Transverse colon (tissue), 4 donors: ENCODE measurements at places on chromosomes 3 and 15.

DNA sequence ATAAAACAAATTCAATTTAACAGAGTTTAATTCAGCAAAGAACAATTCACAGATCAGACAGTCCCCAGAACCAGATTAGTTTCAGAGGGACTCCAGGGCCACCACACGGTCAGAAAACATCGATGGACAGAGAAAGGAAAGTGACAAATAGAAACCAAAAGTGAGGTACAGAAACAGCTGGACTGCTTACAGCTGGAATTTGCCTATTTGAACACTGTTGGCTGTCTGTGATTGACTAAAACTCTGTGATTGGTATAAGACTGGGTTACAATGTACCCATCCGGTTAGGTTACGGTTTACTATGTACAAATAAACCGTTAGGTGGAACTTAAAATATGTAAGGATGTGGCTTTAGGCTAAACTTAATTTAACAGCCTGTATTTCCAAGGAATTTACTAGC, 30.3 kb downstream of the MOBP start:
- no peak for DNase-seq

DNA sequence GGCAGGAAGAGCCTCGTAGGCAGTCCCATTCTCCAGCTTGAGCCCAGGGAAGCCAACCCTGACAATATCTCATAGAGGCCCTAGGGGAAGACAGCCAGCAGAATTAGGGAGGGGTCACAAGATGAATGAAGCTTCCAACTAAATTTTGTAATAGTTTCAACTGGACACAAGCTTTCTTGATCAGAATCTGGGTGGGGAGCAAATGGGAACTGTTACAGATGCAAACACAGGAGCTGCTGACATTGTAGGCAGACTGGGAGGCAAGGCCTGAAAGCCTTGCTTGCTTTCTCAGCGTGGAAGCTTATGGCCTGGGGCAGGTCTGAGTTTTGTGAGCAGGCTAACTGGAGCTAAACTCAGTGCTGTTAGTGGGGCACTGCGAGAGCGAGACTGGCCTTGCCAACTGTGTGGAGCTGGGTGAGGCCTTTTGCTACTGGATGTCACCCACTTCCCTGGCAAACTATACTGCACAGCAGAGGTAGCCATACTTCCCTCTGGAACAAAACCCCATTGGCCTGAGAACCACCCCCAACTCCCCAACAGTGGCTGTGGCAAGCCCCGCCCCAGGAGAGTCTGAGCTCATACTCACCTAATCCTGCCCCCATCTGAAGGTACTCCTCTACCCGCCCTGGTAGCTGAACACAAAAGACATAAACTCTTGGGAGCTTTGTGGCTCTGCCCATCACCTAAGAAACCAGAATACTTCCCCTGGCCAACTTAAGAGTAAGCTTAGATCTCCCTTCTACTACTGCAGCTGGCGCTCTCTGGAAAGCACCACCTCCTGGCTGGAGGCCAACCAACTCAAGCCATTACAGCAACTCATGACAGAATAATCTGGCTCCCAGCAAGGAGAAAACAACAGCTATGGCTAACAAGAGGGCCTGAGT, 42.9 kb downstream of the CFAP20DC start:
- no peak for DNase-seq

DNA sequence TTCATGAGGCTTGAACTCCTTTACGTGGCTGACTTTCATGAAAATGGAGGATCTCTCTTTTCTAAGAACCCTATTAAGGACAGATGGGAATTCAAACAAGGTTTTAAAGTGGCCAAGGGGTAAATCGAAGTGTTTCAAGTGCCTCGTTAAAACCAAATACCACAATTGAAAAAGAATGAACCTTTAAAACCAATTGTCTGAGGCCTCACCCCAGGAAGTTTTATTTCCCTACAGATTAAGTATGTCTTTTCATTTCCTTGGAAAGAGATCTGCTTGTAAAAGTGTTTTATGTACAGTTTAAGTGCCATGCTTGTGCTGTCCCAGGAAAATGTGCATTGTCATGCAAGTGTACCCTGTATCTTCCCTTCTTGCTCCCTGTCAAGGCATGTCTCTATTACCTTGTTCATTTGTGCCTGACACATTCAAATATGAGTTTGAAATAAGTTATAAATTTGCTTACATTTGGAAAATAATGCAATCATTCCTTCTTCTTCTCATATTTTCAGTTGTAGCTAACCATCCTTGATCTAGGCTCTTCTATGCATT, 138.7 kb downstream of the ZPLD1 start:
- no peak for DNase-seq

GRCh38 chr15:87981969-87982368, 274.6 kb downstream of the NTRK3 start:
- no peak for DNase-seq

DNA sequence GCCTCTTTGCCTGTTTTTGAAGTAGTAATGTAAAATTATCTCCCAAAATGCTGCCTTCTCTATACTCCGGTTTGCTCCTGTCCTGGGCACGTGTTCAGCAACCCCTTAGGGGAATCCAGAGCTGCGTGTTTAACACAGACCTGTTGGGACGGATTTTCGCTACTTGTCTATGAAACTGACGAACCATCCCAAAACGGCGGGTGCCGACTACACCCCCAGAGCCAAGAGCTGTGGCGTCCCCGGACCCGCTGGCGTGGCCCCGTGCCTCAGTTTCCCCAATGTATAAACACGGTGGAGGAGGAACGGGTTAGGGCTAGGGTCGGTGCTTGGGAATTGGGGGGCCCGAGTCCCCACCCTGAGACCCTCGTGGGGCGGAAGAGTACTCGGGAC, 473 bp downstream of the FHIT start:
- peak; percentile 40 for DNase-seq

GRCh38 chr3:169082076-169082475, 581.4 kb downstream of the MECOM start:
- no peak for DNase-seq

DNA sequence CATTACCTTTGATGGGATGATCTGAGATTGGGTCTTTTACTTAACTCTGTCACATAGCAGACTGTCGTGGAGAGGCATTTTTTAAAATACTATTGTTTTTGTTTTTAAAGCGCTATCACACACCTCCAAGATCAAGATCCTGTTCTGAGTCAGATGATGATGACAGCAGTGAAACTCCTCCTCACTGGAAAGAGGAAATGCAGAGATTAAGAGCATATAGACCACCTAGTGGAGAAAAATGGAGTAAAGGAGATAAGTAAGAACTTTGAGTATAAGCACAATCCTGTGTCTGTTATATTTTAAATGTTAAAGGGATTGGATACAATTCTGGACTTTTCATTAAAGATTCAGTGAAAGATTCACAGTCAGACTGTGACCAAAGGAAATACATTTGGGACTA, 18.4 kb upstream of the ZBTB47 start:
- no peak for DNase-seq

DNA sequence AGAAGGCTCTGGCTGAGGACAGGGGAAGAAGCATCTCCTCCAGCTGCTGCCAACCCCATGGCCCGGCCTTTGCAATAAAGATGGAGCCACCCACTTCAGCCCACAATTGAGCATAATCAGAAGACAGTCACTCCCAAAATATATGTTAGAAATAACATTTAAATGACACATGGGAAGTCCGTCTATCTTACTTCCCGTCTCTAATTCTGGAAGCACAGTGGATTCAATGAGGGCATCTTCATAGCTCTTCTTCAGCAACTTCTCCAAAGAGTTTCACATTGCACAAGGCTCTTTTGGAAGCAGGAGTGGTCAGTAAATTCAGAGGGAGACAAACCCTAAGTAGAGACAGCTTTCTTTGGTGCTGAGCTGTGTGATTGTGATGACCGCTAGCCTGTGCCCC, 67.0 kb upstream of the SEC61A1 start:
- no peak for DNase-seq

GRCh38 chr3:127455541-127456450, 134.7 kb downstream of the TPRA1 start:
- peak; percentile 66 for DNase-seq

GRCh38 chr3:127368186-127369032, 80.6 kb upstream of the PRR20G start:
- no peak for DNase-seq

DNA sequence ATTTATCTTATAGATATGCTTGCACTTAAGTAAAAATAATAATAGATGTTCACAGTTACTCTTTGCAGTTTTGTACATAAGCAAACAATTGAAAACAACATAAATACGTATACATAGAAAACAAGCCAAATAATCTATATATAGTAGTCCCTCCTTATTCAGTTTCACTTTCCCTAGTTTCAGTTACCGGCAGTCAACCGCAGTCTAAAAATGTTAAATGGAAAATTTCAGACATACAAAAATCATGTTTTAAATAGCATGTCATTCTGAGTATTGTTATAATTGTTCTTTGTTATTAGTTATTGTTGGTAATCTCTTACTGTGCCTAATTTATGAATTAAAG, 262.0 kb downstream of the CGGBP1 start:
- DNase-seq, result no peak

DNA sequence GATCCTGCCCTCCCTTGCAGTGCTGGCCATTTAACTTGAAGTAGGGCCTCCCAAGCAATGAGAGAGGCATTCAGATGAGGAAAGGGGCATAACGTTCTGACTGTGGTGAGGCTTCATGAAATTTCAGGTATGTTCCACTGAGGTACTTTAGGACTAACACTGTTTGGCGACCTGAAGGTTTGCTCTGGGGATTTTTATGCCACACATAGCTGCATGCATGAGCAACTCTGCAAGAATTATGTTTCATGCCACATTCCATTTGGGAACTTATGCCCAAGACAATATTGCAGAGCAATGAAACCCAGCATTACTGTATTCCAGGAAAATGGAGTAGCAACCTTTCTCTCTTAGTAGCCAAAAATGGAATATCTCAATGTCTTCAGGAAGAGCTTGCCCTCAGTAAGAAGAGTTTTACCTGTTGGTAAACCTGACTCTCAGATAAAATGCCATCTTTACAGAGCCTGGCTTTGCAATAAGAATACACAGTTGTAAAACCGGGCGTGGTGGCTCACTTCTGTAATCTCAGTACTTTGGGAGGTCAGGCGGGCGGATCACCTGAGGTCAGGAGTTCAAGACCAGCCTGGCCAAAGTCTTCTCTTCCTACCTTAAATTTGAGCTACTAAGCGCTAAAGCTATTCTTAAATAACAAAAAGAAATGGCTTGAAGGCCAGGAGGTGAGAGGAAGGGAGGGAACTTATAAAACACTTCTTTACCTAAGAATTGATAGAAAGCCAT, 16.7 kb upstream of the TBL1XR1 start:
- DNase-seq, result peak; percentile 71

GRCh38 chr3:77171026-77171425, 131.1 kb downstream of the ROBO2 start:
- no peak for DNase-seq

- no peak for DNase-seq
These were observed 40.3 kb downstream of the IL1RAP start for GRCh38 chr3:190554197-190554596.

DNA sequence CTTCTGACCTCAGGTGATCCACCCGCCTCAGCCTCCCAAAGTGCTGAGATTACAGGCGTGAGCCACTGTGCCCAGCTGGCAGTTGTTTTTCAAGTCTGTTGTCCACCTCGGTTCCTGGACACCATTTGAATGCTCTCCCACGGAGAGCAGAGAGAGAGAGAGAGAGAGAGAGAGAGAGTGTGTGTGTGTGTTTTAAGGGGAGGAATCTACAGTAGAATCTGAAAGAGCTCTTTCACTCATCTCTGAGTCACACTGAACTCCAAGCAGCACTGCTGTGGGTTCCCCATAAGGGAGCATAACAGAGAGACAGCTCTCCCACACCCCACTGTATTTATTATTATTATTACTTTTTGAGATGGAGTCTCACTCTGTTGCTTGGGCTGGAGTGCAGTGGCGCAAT, 156.6 kb downstream of the RPLP1 start:
- DNase-seq, result no peak

DNA sequence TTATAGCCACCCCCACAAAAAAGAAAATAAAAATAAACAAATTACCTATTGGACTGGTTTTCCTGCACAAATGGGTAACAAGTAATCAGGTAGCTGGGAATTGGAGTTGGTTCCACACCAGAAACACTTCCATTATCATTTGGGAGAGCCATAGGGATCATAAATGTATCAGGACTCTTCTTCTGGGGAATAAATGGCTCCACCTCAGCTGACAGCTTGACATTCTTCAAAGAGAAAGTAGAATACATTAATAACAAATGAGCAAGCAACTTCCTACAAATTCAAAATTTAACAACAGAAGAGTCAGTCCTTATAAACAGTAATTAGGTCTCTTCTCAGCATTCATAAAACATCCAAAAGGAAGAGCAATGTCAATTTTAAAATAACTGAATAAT, 8.7 kb downstream of the SECISBP2L start:
- DNase-seq, result no peak

- no peak for DNase-seq
These were observed 826 bp downstream of the SHC4 start for GRCh38 chr15:48962662-48963523.

- DNase-seq, result no peak
These were observed 50.3 kb downstream of the PAK2 start for GRCh38 chr3:196789885-196790359.

GRCh38 chr3:37627951-37628620, 233.6 kb upstream of the CTDSPL start:
- DNase-seq, result no peak

DNA sequence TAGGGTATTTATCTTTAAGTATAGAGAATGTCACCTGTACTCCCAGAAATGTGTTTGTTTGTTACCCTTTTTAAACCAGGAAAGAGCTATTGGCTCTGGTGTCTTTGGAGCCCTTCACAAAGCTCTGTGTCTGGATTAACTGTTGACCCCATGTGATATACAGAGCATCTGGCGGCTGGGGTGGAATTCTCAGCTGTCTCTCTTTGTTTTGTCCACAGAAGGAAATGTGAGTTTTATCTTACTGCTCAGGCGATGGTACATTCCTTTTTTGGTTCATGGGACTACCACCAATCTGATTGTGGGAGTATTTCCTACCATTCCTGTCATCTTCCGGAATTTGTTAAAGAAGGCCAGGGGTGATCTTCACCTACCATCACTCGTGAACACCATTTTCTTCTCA, 120.3 kb downstream of the AKAP13 start:
- no peak for DNase-seq

DNA sequence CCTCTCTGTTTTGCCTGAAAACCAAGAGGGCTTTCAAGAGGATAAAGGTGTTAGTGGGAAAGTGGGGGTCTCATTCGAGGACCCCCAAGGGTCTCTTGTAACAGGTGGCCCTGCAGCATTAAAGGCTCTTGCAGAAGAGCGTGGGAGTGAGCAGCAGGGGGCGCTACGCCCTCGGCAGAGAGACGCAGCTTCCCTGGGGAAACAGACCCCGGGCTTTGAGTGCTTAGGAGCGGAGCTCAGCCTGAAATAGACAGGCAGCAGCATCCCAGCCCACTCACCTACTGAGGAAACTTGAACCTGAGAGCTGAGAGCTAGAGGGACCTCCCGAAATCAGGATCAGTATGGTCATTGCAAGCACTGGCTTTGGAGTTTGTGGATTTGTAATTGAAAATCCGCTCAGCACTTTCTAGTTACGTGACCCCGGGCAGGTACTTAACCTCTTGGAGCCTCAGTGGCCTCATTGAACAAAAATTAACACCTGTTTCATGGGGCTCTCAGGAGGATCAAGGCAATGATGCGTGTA, 25.7 kb downstream of the RPLP1 start:
- DNase-seq, result peak; percentile 44

- peak; percentile 7 for DNase-seq
These were observed 200.6 kb downstream of the XXYLT1 start for GRCh38 chr3:195070336-195070735.

GRCh38 chr3:38581774-38582173, 67.7 kb downstream of the SCN5A start:
- DNase-seq, result peak; percentile 2

- DNase-seq, result no peak
These were observed 279.1 kb upstream of the IGF1R start for GRCh38 chr15:98369081-98369716.

- DNase-seq, result no peak
These were observed 421.0 kb upstream of the CNTN4 start for GRCh38 chr3:1677576-1678156.

GRCh38 chr15:100696452-100696851, 94.1 kb downstream of the ASB7 start:
- no peak for DNase-seq
